ENCODE measurements at places on chromosomes 4 and X.
A peak's percentile ranks its signal among the peaks of the same experiment; 100 is the strongest.

DNA sequence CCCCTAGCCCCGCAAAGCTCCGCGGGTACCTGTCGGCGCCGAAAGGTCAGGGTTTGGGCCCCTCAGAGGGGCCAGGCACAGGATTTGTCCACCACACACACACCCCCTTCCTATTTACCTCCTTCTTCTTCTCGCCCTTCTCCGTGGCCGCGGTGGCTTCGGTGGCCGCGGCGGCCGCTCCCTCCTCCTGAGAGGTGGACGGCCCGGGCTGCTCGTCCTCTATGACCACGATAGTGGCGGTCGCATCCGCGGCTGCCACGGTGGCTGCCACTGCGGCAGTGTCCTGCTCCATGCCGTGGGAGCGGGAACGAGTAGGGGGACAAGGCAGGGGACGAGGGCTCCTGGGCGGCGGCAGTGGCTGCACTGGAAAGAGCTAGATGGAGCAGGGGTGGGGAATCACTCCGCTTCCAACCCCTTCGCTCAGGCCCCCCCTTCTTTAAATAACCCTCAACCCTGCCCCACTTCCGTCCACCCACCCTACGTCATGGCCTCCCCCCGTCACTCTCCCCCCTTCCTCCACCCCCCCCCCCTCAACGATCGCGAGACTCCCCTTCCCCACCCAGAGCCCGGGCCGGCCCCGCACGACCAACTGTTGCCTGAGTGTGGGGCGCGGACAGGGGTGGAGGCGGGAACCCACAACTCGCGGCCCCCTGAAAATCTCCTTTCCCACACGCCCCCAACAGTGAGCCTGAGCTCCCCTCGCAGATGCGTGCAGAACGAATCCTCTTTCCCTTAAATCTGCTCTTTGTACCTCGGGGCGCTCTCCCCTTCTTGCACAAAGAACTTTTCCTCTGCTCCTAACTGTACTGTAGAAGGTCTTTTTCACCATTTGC, at the start of gene SMARCA1:
TSS of gene SMARCA1 (minus strand) at position 412 of the 833 bp plus-strand sequence. CDS start at position 292, 120 bp downstream.
- DNase-seq: peak; percentile 18

- no peak for DNase-seq
These were observed 61.3 kb upstream of the TXK start for GRCh38 chr4:48195374-48195773.

- no peak for DNase-seq
These were observed 30.3 kb upstream of the UTP14A start for GRCh38 chrX:129875669-129876068.

DNA sequence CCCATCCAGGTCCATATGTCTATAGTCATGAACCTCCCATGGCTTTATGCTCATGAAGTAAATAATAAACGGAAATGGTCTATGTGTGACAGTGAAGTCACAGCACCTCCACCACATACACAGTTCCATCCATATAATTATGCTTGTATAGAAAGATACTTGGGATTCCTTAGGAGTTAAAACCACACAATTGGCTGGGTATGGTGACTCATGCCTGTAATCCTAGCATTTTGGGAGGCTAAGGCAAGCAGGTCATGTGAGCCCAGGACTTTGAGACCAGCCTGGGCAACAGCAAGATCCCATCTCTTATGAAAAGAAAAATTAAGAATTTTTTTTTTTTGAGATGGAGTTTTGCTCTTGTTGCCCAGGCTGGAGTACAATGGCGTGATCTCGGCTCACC, 55.6 kb upstream of the RBM47 start:
- no peak for DNase-seq

DNA sequence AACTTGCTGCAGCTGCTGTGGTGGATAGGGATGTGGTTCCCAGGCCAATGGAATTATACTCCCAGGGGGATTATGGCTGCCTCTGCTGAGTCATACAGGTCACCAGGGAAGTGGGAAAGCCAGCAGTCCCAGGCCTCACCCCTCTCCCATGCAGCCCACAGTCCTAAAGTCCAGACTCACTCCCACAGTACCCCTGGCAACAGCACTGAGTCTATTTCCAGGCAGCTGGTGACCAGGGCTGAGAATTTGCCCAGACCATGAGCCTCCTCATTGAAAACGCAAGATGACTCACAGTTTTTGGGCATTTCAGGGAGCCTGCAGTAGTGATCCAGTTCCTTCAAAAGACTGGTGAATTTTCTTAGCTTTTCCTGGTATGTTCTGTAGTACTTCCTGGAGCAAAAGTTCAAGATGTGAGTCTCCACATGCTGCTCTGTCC, 137.6 kb downstream of the NPNT start:
- no peak for DNase-seq

DNA sequence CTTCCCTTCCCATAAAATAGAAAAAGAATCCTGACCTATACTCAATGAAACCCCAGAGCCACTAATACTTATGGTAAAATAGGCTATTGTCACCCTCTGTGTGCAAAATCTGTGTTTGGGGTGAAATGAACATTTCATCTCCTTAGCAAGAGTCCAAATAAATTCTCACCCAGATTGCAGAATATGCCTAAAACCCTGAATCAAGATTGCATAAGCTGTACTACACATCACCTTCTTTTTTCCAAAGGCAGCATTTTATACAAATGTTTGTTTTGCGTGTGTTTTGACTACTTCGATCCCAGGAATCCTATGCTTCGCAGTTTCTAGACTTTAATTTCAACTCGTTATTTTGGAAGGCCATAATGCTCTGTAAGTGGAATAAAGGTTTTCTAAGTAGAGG, 12.2 kb upstream of the HADH start:
- DNase-seq: no peak

DNA sequence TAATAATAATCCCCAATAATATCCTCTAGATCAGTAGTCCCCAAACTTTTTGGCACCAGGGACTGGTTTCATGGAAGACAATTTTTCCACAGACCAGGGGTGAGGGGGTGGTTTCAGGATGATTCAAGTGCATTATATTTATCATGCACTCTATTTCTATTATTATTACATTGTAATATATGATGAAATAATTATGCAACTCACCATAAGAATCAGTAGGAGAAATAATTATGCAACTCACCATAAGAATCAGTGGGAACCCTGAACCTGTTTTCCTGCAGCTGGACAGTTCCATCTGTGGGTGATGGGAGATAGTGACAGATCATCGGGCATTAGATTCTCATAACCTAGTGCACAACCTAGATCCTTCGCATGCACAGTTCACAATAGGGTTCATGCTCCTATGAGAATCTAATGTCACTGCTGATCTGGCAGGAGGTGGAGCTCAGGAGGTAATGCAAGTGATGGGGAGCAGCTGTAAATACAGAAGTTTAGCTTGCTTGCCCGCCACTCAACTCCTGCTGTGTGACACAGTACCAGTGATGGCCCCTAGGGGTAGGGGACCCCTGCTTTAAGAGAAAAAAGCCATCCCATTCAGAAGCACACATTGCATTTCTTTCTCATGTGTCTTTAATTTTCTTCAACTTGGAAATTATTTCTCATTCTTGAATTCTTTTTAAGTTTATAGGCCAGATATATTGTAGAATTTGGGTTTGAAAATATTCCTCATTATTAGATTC, 16.0 kb upstream of the SH3RF1 start:
- DNase-seq: no peak

GRCh38 chr4:84648863-84649647, 66.1 kb downstream of the CDS1 start:
- no peak for DNase-seq

DNA sequence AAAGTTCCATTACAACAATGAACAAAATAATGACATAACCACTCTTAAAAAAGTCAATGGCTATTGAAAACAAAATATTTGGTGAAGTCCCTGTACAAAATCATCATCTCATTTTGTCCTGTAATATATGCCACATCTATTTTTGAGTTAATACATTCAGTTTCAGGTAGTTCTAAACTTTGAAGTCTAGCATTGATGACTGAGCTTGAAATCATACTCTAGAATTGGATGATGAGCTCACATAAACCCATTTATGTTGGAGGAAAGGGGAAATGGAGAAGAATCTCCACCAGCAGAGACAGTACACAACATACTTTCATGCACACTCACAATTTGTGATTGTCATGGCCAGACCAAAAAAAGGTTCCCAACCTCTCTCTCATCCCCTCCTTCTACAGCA, 371.1 kb upstream of the NR3C2 start:
- no peak for DNase-seq

- DNase-seq: no peak
These were observed 68.9 kb upstream of the TRAM1L1 start for GRCh38 chr4:117154251-117154650.

GRCh38 chr4:121989715-121990114, 37.9 kb upstream of the TRPC3 start:
- no peak for DNase-seq

- no peak for DNase-seq
These were observed 7.4 kb downstream of the MAGEB10 start for GRCh38 chrX:27815209-27815608.

DNA sequence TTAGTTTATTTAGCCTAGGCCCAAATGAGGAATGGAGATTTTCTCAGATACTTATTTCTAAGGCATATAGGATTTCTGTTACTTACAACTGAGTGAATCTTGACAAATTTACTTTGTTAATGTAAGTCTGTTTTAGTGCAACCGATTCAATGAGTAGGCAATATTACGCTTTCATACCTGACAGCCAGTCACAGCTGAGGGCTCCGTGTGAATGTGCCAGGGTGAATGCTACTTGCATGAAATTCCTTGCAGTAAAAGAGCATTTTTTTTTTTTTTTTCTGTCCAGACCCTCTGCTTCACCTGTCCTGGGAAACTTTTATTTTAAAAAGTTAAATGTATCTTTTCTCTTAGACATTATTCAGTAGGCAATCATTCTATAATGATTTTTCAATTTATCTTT, 1100.0 kb downstream of the FAT4 start:
- DNase-seq: no peak

DNA sequence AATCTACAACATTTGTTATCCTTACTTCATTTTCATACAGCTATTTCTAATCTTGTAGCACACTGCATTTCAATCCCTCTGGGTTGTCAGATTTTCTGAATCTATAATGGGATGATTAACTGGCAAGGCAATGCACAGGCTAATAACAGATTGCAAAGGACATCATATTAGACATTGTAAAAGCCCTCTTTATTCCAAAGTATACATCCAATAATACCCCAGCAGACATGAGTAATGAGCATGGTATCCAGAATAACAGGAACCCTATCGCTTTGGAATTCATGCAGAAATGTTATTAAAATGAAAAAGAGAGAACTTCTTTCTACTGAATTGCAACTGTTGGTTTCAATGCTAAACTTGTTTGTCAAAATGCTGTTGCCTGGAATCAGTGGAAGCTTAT, 122.9 kb downstream of the C4orf33 start:
- no peak for DNase-seq

- no peak for DNase-seq
These were observed 424.0 kb upstream of the NDST4 start for GRCh38 chr4:115537387-115537786.

- DNase-seq: no peak
These were observed 2.0 kb downstream of the ERCC6L start for GRCh38 chrX:72236841-72237240.

DNA sequence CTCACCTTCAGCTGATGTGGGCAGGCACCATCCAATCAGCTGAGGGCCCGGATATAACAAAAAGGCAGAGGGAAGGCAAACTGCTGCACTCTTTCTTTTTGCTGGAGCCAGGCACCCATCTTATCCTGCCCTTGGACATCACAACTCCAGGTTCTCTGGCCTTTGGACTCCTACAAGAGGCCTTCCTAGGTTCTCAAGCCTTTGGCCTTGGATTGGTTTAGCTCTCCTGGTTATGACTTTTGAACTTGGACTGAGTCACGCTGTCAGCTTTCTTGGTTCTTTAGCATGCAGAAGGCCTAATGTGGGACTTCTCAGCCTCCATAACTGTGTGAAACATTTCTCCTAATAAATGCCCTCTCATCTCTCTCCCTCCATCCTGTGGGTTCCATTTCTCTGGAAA, 23.0 kb upstream of the N4BP2 start:
- no peak for DNase-seq

DNA sequence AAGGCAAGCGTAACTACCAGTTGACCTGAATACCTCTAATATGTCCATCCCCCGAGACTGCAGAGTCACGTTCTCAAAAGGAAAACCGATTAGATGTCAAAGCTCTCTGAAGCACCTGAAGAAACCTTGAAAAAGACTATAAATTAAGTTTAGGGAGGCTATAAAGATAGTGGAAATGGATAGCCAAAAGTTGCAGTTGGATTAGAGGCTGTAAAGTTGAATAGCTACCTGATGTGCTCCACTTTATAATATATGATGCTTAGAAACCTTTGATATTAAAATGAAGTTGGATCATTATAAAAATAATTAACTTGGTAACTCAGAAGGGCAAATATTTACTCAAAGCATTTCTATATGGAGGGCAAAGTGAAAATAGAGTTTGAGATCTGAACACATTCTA, 506.6 kb upstream of the AGA start:
- no peak for DNase-seq

DNA sequence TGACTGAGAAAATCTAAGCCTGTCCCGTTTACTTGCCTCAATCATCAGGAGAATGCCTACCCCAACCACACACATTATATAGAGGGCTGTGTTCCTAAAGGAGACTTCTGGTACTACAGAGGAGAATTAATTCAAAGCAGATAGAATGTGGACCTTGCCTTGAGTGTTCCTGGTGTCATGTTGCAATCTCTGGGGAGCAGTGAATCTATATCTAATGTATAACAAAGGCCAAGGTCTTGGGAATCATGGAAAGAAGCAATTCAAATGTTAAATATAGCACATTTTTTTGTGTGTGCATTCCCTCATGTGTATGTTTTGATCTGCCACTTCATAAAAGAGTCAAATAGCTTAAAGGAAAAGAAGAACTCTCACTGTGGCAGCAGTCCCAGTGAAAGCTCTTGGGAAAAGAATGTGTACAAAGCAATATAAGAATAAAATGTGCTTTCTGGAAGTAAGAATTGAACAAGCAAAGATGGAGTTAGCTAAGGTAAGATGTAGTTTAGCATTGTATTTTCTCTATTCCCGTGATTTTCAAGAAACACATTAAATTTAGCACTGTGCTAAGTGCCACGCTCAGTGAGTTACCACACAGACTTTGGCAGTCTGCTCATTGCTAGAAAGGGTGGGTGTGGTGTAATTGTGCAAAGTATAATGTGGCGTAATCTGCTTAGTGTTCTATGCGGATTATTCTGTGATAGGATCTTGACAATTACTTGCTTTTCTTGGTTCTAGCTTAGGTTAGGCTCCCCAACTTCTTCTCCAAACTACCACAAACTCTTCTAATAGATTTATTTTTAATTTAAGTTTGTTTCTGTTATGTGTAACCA, 13.7 kb downstream of the ADH6 start:
- DNase-seq: no peak

DNA sequence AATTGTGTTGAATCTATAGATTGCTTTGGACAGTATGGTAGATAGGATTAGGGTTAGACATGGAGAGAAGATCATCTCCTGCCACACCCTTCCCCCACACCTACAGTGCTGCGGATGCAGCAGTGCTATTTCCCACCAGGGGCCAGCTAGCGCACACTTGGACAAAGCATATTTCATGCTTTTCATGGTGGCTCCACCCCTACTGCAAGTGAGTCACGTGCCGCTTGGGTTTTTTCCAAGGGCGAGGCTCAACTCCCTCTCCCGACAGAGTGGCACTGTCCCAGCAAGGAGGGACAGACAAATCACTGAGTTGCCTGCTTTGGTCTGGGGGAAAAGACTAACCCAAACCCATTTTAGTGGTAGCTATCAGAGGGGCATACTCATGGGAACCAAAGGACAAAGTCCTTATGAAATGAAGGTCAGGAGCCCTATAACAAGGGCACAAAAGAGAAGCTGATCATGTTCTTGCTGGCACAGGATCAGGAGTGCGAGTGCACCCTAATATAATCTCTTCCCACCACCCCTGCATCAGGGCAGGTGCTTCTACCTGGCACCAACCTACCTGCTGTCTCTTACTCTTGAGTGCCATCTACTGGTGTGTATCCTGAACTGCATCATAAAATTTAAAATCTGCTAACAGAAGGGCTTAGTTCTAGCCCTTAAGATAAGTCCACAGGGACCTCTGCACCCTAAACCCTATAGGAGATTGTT, 55.1 kb upstream of the PGAM4 start:
- peak; percentile 18 for DNase-seq
